ENCODE measurements at places on chromosomes 7 and 10.

GRCh38 chr10:26359670-26360069, 78.5 kb upstream of the APBB1IP start:
- DNase-seq: no peak

DNA sequence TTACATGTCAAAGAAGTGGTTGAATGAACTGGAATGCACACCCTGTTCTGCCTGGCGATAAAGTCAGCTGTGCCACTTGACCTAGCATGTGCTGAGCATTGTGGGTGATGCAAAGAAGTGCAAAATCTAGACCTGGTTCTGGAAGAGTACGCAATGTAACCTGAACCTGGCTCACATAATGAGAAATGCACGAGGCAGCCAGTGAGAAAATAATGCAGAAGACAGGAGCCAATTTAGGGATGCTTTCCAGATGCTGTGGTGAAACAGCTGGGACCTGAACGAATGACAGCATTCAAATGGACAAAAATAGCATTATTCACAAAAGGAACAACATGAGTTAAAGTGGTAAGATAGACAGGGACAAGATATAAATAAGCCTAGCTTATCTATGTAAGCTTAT, 402.6 kb downstream of the SORCS1 start:
- no peak for DNase-seq

DNA sequence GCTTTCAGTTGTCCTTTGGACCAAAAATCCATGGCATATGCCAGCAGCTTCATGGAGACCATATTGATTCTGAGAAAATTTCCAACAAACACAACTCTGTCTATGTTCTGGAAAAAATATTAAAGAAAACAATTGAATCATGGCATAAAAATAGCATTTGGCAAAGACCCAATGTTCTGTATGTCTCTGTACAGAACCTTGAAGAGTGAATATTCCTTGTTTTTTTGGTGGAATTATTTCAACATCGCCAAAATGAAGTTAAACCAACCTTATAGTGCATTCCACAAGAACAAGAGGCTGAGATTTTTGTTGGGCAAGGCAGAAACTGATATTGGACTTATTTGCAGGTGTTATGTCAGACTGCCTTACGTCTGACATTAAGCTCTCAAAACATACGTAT, 53.3 kb upstream of the SLC16A12 start:
- DNase-seq: no peak

DNA sequence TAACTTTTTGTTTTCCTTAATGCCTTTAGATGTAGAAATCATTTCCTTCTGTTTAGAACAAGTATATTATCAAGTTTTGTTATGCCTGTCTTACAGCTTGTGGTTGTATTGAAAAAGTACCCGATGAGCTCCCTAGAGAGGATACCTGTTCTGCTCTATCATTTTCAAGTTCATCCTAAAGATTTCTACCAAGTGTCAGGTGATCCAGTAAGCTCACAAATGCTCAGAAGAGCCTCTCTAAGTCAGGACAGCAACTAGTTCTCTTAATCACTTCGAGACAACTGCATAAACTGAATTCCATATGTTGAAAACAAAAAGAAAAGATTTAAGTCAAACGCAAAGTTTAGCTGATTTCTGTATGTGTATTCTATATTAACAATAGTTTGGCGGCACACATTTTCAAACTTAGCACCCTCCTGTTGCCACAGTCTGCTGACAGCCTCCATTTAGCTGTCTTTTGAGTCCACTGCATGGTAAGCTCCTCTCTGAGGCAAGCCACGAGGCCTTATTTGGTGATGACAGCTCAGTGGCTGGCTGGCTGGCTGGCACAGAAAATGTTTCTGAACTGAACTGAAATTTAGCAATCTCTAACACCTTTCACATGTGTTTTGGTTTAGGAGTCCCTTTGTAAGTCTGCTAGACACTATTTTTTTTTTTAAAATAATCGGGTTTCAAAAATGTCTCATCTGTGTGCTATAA, 59.4 kb downstream of the SEMA3C start:
- DNase-seq: no peak

DNA sequence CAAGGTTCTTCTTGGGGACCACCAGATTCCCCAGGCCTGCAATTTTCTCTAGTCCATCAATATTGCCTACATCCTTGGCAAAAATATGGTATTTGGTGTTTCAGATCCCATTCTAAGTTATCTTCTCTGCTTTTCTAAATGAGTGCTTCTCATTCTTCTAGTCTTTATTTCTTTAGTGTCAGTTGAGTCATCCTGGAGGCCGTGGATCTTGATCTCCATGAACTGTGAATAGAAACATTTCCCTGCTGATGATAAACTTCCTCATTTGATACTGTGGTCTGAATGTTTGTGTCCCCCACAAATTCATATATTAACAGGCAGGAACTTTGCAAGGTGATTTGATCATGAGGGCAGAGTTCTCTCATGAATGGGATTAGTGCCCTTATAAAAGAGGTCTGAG, 779.3 kb downstream of the INHBA start:
- DNase-seq: no peak

GRCh38 chr10:14235566-14236195, 95.0 kb downstream of the FRMD4A start:
- DNase-seq: no peak

DNA sequence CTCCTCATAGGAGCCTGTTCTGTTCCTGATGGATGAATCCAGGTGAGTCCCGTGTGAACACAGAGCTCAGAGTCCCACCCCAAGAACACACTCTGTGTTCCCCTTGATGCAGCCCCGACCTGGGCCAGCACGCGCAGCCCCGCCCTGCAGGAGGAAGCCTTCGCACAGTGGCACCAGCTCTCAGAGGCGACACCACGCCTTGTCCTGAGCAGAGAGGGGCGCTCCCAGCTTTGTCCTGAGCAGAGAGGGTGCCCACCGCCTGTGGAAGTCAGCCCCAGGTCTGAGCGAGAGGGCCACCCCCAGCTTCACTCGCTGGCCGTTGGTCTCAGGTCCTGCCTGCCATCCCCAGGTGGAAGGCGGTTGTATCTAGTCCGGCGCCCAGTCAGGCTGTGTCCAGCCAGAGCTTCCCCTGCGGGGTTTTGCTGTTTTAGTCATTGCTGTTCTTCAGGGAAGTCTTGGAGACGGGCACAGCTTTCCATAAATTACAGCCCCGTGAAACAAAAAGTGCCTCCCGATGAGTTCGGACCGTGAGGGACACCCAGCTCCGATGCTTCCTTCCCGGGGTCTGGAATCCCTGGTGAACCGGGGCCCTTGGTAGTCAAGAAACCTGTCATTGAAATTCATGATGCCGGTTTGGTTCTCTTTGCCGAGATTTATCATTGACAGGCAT, 43.6 kb downstream of the NKX6-2 start:
- DNase-seq: no peak
